ENCODE measurements at places on chromosomes 16 and 17.

DNA sequence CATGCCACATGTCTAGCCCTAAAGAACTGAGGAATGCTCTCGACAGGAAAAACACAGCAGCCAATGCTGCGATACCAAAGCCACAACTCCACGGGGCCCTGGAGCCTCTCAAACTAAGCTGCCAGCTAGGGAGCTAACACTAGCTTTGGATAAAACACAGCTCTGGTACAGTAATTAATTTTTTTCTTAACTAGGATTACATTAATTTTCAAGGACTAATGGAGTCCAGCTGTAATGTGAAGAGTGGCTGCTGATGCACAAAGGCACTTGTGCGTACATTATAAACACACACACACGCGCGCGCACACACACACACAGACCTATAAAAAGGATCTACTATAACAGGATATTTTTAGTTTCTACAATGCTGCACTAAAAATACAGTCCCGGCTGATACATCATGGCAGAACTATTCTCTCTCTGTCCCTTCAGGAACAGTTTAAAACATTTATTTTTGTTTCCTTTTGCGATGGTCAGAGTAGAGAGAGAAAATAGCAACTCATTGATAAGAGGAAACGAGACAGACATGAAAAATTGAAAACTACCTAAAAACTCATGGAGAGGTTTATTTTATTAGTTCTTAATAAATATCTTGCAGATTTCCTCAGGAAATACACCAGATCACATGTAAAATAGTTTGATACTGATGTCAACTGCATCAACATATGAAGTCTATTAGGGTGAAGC is 88.5 kb downstream of the SMG6 start:
- DNase-seq = no peak

DNA sequence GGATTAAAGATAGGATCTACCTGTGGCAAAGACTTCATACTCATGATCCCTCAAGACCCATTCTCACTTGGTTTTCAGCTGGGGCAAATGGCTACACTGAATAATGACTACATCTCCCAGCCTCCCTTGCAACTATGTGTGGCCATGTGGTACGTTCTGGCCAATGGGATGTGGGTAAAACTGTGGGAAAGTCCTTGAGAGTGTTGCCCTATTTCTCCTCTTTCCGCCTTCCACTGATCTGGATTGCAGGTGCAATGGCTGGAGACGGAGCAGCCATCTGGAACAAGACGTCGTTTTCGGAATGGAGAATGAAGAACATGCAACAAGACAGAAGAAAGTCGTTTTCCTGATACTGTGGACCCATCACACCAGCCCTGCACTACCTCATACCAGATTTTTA is 48.5 kb downstream of the HAPSTR1 start:
- peak; percentile 75 for DNase-seq

GRCh38 chr16:11398136-11398535 is 52.9 kb downstream of the RMI2 start:
- DNase-seq = no peak

- peak; percentile 30 for DNase-seq
Measured at GRCh38 chr17:27473748-27474609, 17.7 kb downstream of the KSR1 start.

DNA sequence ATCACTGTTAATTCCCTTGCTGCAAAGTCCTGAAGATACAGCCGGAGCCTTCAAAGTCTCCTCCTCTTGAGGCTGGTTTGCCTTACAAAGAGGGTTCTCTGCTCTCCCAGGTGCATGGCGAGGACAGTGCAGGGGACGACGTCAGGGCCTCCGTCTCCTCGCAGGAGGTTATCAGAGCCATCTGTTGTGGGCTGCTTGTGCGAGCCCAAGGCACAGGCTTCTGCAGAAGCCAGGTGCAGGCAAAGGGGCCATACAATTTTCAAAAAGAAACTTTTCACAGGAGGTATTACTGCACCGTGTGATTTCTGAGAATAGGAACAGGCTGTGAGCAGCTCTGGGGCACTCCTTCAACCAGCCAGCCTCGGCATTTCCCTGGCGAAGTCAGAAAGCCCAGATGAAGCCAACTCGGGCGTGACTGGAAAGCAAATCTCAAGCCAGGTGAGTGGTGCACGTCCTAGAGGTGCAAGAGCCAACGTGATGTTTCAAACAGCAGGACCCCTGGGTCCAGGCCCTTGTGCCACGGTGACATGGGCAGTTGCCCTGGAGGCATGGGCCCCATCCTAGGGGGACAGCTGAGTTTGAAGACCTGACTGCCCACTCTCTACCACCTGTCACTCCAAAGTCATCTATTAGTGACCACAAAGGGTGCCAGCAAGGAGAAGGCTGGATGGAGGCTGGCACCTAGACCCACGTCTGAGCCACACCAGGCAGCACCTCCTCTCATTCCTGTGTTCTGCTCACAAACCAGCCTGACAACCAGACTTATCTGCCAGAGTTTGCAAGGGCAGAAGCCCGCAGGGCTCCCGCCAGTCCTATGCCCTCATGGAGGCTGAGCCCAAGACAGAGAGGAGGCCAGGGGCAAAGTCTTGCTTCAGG is 68.6 kb downstream of the SMPD3 start:
- no peak for DNase-seq

DNA sequence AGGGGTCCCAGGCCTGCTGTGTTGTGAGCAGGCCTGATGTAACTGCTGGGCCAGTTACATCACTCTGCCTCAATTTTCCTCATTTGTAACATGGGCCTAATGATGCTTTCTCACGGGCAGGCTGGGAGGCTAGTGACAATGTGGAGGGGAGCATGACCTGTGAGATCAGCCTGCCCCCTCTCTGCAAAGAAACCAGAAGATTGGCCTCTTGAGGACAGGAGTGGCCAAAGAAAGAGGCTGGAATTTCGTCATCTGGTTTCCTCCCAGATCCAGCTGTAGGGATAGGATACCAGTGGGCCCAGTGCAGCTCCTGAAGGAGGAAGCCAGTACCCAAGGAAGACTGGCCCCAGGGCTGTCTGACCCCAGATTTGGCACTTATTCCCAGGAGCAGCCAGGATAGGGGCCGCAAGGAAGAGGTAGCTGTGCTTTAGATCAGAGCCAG is 615 bp upstream of the SREBF1 start:
- peak; percentile 57 for DNase-seq

DNA sequence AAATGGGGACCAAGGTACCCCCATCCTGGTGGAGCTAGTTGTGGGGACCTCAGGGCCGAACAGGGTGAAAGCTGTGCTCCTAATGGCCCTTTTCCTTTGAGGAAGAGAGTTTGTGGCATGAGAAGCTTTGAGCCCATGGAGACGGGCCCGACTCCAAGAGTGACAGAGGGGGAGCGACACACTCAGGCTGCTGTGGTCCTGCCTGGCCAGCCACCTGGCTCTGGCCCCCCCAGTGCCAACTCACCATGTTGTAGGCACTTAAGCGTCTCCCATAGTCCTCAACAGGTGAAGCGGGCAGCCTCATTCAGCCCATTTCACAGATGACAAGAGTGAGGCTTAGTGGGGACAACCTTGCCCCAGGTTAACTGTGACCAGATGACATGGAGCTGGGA is 1.6 kb downstream of the IL21R start:
- no peak for DNase-seq

DNA sequence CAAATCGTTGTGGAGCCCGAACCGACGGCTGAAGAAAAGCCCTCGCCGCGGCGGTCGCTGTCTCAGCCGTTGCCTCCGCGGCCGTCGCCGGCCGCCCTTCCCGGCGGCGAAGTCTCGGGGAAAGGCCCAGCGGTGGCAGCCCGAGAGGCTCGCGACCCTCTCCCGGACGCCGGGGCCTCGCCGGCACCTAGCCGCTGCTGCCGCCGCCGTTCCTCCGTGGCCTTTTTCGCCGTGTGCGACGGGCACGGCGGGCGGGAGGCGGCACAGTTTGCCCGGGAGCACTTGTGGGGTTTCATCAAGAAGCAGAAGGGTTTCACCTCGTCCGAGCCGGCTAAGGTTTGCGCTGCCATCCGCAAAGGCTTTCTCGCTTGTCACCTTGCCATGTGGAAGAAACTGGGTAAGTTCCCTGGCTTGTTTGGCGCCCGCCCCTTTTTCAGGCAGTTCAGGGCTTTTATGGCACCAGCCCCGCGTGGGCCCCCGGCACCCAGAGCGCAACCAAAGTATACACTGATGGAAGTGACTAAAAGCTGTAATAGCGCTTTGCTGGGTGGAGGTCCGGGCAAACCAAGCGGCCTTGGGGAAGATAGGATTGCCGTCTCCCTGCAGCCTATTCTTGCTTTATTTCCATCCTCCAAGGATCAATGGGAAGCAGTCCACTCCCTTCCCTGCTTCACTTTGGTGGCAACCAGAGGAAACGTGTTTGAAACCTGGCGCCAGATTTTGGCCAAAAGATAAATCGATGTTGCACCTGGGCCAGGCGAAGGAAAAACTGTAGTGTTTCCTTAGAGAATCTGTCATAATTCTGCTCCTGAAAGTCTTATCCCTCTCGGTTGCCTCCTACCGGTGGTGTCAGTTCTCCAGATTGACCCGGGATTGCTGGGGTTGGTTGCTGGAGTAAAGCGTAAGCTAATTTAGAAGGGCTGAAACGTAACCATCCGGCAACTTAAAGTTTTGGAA is 775 bp downstream of the PPM1D start:
- peak; percentile 95 for DNase-seq

DNA sequence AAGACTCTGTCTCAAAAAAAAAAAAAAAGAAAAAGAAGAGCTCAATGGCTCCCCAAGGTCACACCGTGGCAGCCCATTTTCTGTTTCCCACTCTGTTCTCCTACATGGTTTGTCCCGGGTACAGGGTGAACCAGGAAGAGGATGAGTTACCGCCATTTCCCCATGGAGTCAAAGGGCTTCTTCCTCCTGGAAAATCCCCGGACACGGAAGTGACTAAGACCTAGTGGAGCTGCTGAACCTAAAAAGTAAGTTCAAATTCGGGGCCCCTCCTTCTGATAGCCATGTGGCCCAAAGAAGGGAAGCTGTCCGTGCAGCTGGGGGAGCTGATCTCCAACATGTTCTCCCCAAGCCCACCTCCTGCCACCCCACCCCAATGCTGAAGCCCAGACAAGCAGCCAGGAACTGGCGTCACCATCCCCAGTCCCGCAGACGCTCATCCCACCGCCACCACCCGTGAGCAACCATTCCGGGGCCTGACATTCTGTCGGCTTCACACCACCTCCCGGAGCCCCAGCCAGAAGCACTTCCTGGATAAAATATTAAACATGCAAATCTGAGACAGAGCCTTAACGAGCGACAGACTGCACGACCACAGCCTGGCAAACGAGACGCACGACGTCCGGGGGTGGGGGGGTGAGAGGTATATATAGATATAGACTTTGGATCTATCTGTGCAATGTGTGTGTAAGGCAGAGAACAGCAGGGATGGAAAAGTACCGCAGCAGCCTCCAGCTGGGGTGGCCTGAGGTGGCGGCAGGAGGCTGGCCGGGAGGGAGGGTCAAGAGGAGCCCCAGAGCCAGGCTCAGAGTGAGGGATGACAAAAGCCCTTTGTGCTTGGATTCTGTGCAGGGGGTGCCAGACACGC is 17.6 kb downstream of the EPOP start:
- no peak for DNase-seq

DNA sequence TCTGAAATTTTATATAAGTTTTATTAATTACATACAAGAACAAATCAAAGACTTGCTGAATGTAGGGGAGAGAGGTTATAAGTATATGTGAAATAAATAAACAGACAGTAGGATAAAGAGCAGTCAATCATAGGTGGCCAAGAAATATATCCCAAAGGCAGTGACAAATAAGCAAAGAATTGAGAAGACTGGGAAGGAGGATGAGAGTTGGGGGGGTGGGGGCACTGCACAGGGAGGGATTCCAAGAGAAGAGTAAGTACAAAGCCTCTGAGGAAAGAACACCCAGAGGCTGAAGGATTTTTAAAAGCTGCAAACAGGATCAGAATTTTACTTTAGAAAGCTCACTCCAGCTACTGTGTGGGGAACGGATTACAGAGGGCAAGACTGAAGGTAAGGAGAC is 2.8 kb downstream of the PELP1 start:
- no peak for DNase-seq

DNA sequence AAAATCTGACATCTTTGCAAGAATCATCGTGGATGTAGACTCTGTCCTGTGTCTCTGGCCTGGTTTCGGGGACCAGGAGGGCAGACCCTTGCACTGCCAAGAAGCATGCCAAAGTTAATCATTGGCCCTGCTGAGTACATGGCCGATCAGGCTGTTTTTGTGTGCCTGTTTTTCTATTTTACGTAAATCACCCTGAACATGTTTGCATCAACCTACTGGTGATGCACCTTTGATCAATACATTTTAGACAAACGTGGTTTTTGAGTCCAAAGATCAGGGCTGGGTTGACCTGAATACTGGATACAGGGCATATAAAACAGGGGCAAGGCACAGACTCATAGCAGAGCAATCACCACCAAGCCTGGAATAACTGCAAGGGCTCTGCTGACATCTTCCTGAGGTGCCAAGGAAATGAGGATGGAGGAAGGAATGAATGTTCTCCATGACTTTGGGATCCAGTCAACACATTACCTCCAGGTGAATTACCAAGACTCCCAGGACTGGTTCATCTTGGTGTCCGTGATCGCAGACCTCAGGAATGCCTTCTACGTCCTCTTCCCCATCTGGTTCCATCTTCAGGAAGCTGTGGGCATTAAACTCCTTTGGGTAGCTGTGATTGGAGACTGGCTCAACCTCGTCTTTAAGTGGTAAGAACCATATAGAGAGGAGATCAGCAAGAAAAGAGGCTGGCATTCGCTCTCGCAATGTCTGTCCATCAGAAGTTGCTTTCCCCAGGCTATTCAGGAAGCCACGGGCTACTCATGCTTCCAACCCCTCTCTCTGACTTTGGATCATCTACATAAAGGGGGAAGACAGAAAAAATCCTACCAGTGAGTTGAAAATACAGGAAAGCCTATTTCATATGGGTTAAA is at the start of gene G6PC1:
Gene G6PC1 (plus strand): TSS at position 340 of the 872 bp plus-strand sequence. CDS start 78 bp downstream, at position 418.
- no peak for DNase-seq

DNA sequence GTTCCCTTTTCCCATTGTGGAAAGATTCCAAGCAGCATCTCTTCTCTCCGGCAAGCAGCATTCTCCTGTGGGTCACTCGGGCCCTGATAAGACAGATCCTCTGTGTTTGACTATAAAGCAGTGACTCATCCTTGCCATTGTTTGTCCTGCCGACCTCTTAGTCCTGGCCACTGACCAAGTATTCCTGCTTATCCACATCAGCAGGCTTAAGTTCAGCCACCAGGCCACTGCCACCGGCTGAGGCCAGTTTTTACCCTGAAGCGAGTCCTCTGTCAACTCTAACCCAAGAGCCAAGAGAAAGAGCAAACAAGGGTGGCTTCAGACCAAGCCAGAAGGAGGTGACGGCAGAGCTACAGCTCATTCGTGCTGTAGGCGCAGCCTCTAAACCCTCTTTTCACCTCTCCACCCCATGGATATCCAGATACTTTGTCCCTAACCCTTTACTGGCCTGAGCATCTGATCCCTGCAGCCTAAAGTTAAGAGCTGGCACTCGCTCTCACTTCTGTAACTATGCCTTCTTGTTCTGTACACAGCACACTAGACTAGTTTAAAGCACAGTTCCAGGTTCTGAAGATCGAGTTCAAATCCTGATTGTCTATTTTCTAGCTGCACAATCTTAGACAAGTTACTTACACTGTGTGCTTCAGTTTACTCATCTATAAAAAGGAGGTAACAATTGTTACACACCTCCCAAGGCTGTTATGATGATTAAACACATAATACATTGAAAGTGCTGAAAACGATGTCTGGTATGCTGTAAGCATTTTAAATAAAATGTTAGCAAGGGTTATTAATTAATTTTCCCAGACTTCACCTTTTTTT is 31.0 kb downstream of the SOX9 start:
- no peak for DNase-seq
